Muscle of leg (tissue), 16 donors: ENCODE measurements at places on chromosomes 16 and 17. TPM values are rescaled to one million over a fixed set of nuclear protein-coding genes. Genes with fewer than 3 reads are reported as not detected.
A peak's percentile ranks its signal among the peaks of the same experiment; 100 is the strongest.

- H3K27ac ChIP-seq, result peak overlapping the region; percentile 62
- peaks cover 8% of the 10 kb centered on the region for H3K36me3 ChIP-seq
- H3K27me3 ChIP-seq, result no peaks in the 10 kb centered on the region
- peaks cover 5% of the 10 kb centered on the region for H3K4me1 ChIP-seq
Observed at GRCh38 chr16:53220585-53220984, 165.8 kb downstream of the CHD9 start.

DNA sequence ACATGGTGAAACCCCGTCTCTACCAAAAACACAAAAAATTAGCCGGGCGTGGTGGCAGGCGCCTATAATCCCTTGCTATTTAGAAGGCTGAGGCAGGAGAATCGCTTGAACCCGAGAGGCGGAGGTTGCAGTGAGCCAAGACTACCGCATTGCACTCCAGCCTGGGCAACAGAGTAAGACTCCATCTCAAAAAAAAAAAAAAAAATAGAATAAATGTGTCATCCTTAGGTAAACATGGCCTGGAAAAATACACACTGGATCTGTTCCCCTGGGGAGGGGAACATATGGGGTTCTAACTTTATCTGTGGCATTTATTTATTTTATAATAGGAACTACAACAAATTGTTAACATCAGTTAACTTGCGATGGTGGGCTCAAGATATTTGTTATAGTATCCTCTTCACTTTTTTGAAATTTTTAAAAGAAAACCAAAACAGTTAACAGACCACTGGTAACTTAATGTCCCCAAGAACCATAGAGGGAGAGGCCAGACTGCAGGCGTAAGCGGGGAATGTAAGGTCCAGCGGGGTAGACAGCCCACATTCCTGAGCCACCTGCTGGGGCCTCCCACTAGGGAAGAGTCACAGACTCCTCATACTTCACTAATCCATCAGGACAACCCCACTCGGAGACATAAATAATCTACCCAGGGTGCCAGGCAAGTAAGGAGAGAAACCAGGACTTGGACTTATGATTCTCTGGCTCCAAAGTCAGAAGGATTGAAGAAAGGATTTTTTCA, 12.5 kb upstream of the TXNDC11 start:
- H3K27me3 ChIP-seq, result no peaks in the 10 kb centered on the region
- DNase-seq, result no peak
- H3K4me1 ChIP-seq, result peaks cover 2% of the 10 kb centered on the region
- H3K36me3 ChIP-seq, result peaks cover 69% of the 10 kb centered on the region
- H3K4me3 ChIP-seq, result no peak overlapping the region

DNA sequence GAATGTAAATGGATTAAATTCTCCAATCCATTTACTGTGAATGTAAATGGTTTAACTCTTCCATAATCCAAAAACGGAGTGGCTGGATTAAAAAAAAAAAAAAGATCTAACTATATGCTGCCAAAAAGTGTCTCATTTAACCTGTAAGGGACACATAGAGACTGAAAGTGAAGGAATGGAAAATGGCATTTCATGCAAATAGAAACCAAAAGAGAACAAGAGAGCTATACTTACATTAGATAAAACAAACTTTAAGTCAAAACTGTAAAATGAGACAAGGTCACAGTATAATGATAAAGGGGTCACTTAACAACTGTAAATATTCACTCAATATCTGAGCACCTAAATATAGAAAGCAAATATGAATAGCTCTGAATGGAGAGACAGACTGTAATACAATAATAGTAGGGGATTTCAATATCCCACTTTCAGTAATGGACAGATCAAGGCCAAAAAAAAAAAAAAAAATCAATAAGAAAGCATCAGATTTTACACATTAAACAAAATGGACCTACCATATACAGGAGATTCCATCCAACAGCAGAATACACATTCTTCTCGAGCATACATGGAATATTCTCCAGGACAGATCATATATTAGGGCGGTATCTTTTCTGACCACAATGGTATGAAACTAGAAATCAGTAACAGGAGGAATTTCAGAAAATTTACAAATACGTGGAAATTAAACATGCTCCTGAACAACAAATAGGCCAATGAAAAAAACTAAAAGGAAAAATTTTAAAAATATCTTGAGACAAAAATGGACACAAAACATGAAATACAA, 36.4 kb downstream of the CDR2 start:
- H3K4me1 ChIP-seq, result no peaks in the 10 kb centered on the region
- no peaks in the 10 kb centered on the region for H3K27me3 ChIP-seq
- peaks cover 27% of the 10 kb centered on the region for H3K36me3 ChIP-seq
- no peak overlapping the region for H3K4me3 ChIP-seq
- no peak for DNase-seq

DNA sequence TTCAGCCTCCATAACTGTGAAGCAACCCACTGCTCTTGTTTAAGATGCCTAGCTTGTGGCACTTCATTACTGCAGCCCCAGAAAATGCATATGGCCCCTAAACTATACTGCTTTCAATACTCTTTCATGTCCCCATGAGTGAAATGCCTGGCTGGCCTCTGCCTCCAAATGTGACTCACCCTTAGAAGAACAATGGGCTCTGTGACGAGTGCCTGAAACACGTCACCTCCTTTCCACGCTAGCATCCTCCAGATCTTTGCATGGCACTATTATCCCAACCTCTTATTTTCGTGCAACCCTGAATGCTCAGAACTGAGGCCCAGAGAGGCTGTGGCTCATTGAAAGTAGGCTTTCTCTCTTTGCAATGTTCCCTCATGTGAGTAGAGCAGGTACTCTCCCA, 233.1 kb downstream of the CBLN1 start:
- H3K4me3 ChIP-seq, result no peak overlapping the region
- H3K27ac ChIP-seq, result no peak overlapping the region
- H3K27me3 ChIP-seq, result peaks cover 2% of the 10 kb centered on the region
- no peak for DNase-seq

GRCh38 chr16:57711993-57712392, 17.4 kb downstream of the DRC7 start:
- no peak for DNase-seq
- no peaks in the 10 kb centered on the region for H3K4me1 ChIP-seq
- peaks cover 7% of the 10 kb centered on the region for H3K27me3 ChIP-seq
- H3K27ac ChIP-seq, result no peak overlapping the region
- no peak overlapping the region for H3K4me3 ChIP-seq

- DNase-seq, result no peak
- H3K27me3 ChIP-seq, result peaks cover 46% of the 10 kb centered on the region
- H3K27ac ChIP-seq, result no peak overlapping the region
- no peak overlapping the region for H3K4me3 ChIP-seq
- no peaks in the 10 kb centered on the region for H3K36me3 ChIP-seq
- H3K4me1 ChIP-seq, result no peaks in the 10 kb centered on the region
Observed at GRCh38 chr16:86584726-86585721, 6.7 kb downstream of the FOXL1 start.

GRCh38 chr16:52603015-52603414, 56.1 kb upstream of the TOX3 start:
- no peak overlapping the region for H3K27ac ChIP-seq
- H3K4me3 ChIP-seq, result no peak overlapping the region
- DNase-seq, result peak; percentile 1
- no peaks in the 10 kb centered on the region for H3K4me1 ChIP-seq
- no peaks in the 10 kb centered on the region for H3K36me3 ChIP-seq

- DNase-seq, result peak; percentile 90
- peaks cover 31% of the 10 kb centered on the region for H3K27me3 ChIP-seq
- H3K27ac ChIP-seq, result no peak overlapping the region
- H3K36me3 ChIP-seq, result no peaks in the 10 kb centered on the region
- H3K4me3 ChIP-seq, result no peak overlapping the region
- H3K4me1 ChIP-seq, result peaks cover 10% of the 10 kb centered on the region
Observed at GRCh38 chr17:45688353-45688752, 95.8 kb upstream of the CRHR1 start.

DNA sequence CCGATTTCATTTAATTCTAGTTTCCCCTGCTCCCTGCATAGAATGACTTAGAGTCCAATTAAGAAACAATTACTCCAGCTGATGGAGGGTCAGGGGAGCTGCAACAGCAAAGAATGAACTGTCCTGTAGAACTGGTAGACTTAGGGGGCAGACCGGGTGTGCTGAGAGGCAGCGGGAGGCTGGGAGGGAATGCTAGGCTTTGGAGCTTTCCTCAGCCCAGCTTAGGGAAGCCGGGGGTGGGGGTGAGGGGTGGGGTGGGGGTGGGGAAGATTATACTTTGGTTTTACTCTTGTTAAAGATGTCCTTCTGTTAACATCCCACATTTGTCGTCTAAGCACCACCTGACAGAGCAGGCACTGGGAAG, 458.6 kb upstream of the ASIC2 start:
- no peak overlapping the region for H3K4me3 ChIP-seq
- H3K27me3 ChIP-seq, result peaks cover 11% of the 10 kb centered on the region
- DNase-seq, result no peak
- H3K36me3 ChIP-seq, result no peaks in the 10 kb centered on the region
- H3K4me1 ChIP-seq, result no peaks in the 10 kb centered on the region
- no peak overlapping the region for H3K27ac ChIP-seq

DNA sequence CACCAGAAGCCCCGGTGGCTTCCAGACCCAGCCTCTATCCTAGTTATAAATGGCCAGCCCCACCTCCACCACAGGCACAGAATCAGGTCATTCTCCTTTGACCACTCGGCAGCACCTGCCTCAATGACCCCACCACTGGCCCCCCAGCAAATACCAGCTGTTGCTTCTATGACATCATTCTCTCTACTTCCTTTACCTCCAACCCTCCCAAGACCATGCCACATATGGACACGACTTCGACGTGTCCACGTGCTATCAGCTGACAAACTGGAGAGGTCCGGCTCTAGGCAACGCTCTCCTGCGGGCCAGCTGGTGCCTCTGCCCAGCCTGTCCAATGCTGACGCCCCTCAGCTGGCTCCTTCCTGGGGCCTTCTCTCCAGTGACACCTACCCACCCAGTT, 5.9 kb downstream of the ALYREF start:
- DNase-seq, result peak; percentile 45
- peaks cover 35% of the 10 kb centered on the region for H3K4me1 ChIP-seq
- H3K27me3 ChIP-seq, result no peaks in the 10 kb centered on the region

- H3K4me3 ChIP-seq, result no peak overlapping the region
- H3K4me1 ChIP-seq, result peaks cover 44% of the 10 kb centered on the region
- H3K27me3 ChIP-seq, result no peaks in the 10 kb centered on the region
- peak overlapping the region; percentile 25 for H3K27ac ChIP-seq
- peaks cover 2% of the 10 kb centered on the region for H3K36me3 ChIP-seq
Observed at GRCh38 chr17:75090871-75091854, 3.4 kb downstream of the SLC16A5 start.

DNA sequence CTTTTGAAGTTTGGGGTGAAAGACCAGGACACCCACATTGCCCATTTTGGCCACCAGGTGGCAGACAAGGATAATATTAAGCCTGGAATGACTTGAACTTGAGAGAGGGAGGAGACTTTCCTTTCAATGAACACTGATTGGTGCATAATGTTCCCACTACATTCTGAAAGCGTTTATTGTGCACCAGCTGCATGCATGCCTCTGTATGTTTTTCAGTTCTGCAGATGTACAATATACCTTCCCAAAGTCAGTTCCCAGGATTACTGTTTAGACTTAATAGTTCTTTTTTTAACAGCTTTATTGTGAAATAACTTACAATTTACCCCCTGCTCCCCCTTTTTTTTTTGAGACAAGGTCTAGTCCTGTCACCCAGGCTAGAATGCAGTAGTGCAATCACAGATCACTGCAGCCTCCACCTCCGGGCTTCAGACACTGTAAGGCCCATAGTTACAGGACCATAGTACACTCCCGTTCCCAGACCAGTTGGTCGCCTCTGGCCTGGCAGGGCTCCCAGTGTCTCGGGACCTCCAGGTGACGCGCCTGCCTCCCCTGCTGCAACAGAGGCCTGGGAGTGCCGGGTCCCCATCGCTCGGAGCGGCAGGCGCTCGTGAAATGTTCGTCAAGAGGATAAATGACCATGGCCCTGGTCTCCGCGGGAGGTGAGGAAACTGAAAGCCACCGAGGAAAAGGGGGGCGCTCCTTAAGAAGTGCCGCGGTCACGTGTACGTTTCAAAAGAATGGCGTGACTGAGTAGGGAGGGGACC, 12.2 kb downstream of the CES2 start:
- no peak overlapping the region for H3K27ac ChIP-seq
- H3K4me3 ChIP-seq, result peak overlapping the region; percentile 43
- peaks cover 21% of the 10 kb centered on the region for H3K4me1 ChIP-seq
- H3K27me3 ChIP-seq, result peaks cover 42% of the 10 kb centered on the region
- peak; percentile 89 for DNase-seq
- peaks cover 16% of the 10 kb centered on the region for H3K36me3 ChIP-seq

DNA sequence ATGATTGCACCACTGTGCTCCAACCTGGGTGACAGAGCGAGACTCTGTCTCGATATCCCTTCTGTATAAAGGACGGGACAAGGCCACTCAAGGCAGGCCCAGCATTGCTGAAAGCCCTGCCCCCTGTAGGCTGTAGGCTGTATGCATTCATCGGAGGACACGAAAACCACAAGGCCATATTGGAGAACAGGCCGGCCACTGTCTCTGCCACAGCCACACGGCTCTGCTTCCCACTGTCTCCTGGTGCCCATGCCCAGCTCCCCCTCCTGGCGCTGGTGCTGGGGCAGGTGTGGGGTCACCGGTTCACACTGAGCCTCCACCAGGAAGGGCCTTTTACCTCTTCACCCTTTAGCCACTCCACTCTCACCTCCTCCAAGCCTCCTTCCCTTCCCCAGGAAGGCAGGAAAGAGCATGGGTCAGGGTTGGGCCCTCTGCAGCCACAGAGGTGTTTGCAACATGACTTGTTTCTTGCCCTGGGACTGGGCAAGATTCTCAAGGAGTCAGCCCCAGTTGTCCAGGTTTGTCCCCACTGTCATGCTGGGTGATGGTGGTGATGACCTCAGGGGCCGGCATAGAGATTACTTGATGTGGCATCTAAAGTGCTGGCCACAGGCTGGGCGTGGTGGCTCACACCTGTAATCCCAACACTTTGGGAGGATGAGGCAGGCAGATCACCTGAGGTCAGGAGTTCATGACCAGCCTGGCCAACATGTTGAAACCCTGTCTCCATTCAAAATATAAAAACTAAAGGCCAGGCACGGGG, 5.3 kb upstream of the NTN3 start:
- H3K27ac ChIP-seq, result no peak overlapping the region
- peaks cover 38% of the 10 kb centered on the region for H3K4me1 ChIP-seq
- no peak overlapping the region for H3K4me3 ChIP-seq
- peaks cover 13% of the 10 kb centered on the region for H3K27me3 ChIP-seq
- H3K36me3 ChIP-seq, result peaks cover 3% of the 10 kb centered on the region

The KRT33B gene
- 0.09 TPM for total RNA-seq

The KRT38 gene
- not detected for total RNA-seq

The RGS11 gene
- total RNA-seq, result 1.2 TPM

The CNGB1 gene
- 0.04 TPM for total RNA-seq

The KRTAP1-1 gene
- not detected for total RNA-seq

The HOXB9 gene
- total RNA-seq, result 0.31 TPM

The KRTAP4-6 gene
- not detected for total RNA-seq

The ACSM2A gene
- total RNA-seq, result 0.09 TPM
